ENCODE measurements at places on chromosomes 4 and X. TPM values are rescaled to one million over a fixed set of nuclear protein-coding genes. Genes with fewer than 3 reads are reported as not detected.

Gene SPIN2B
- polyA plus RNA-seq, result 20.6 TPM

DNA sequence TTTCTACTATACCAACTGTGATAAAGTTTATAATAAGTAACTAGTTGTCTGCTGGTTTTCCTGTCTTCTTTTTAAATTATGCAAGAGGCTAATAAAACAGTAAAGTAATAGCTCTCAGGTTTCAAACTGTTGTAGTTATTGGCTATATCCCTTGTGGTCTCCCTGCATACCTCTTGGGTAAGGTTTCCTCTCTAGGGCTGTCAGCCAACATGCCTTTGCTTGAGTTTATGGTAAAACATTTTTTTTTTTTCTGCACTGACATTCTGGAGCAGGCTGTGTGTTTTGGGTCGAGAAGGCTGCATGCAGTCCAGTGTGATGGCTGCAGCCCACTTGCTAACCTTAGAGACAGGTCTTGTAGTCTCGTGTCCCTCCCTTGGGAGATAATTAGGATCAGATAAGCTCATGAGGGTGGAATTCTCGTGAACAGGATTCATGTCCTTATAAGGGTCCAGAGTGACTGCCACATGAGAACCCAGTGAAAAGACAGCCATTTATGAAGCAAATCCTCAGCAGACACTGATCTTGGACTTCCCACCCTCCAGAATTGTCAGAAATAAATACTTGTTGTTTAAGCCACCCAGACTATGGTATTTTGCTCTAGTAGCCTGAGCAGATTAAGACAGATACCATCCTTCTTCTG lies 831.2 kb downstream of the CCSER1 start:
- peak; percentile 18 for DNase-seq

Gene SCOC
- 140 TPM for polyA plus RNA-seq

- no peak for DNase-seq
These were observed 1257.8 kb downstream of the RPA4 start for GRCh38 chrX:98141466-98141865.

DNA sequence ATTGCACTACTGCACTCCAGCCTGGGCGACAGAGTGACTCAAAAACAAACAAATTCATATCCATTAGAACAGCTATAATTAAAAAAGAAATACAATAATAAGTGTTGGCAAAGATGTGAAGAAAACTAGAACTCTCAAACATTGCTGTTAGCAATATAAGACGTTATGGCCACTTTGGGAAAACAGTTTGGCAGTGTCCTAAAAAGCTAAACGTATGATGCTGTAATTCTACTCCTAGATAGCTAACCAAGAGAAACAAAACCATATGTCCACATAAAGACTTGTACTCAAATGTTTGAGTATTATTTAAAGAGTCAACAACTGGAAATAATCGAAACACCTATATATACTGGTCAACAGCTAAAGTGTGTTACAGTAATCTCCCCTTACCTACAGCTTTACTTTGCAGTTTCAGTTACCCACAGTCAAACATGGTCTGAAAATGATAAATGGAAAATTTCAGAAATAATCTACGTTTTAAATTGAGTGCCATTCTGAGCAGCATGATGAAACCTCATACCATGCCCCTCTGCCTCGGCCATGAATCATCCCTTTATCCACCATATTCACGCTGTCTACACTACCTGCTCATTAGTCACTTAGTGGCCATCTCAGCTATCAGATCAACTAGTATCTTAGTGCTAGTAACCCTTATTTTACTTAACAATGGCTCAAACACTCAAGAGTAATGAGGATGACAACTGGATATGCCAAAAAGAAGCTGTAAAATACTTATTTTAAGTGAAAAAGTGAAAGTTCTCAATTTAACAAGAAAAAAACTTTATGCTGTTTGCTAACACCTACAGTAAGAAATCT lies 4.9 kb downstream of the ELF2 start:
- no peak for DNase-seq
